ENCODE measurements at places on chromosomes 16 and 17. TPM values are rescaled to one million over a fixed set of nuclear protein-coding genes. Genes with fewer than 3 reads are reported as not detected.
A peak's percentile ranks its signal among the peaks of the same experiment; 100 is the strongest.

GRCh38 chr17:82804442-82805191 is 35.2 kb downstream of the ZNF750 start:
- peak; percentile 97 for DNase-seq
- no peak overlapping the region for H3K4me3 ChIP-seq
- H3K4me1 ChIP-seq: peaks cover 64% of the 10 kb centered on the region
- peaks cover 35% of the 10 kb centered on the region for H3K36me3 ChIP-seq
- peak overlapping the region; percentile 81 for H3K27ac ChIP-seq
- no peaks in the 10 kb centered on the region for H3K27me3 ChIP-seq

GRCh38 chr17:73710095-73710592 is 65.9 kb upstream of the SDK2 start:
- peak; percentile 73 for DNase-seq
- H3K36me3 ChIP-seq: no peaks in the 10 kb centered on the region
- H3K27me3 ChIP-seq: peaks cover 25% of the 10 kb centered on the region
- H3K4me1 ChIP-seq: peaks cover 4% of the 10 kb centered on the region
- H3K27ac ChIP-seq: no peak overlapping the region

- DNase-seq: peak; percentile 62
- no peaks in the 10 kb centered on the region for H3K27me3 ChIP-seq
- H3K4me3 ChIP-seq: no peak overlapping the region
- H3K4me1 ChIP-seq: no peaks in the 10 kb centered on the region
- no peaks in the 10 kb centered on the region for H3K36me3 ChIP-seq
Observed at GRCh38 chr16:83420206-83420760, 387.5 kb upstream of the HSBP1 start.

GRCh38 chr16:12208341-12209035 is 232.0 kb downstream of the SNX29 start:
- H3K27me3 ChIP-seq: no peaks in the 10 kb centered on the region
- H3K4me1 ChIP-seq: no peaks in the 10 kb centered on the region

FAM20A gene
- 8.5 TPM for polyA plus RNA-seq

DNA sequence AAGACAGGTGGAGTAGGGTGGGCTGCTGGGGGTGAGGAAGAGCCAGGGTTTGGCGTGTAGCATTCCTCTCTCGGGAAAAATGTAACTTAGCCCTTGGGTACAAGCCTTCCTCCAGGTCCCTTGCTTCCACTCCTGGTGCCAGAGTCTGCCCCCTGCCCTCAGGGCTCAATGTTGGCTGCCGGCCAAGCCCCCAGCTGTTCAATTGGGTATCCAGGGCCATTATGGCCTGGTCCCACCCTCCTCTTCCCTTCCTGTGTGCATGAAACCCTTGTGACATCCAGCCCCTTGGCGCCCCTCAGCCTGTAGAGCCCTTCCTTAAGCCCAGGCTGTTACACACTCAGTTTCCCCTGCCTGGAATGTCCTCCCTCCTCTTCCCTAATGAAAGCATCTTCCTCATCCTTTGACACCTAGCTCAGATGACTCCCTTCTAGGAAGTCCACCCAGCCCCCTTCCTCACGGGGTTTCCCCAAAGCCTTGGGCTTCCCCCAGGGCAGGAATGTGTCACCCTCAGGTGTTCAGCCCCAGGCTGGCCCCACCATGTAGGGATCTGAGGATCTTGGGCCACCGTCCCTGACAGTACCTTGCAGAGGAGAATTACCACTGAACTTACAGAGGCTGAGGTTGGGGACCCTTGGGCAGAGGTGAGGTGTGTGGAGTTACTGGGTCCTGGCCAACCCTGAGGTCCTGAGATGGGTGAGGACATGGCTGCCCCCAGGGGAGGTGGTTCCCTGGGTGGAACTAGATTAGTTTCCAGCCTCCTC is 30.0 kb downstream of the B9D1 start:
- no peaks in the 10 kb centered on the region for H3K27me3 ChIP-seq
- H3K4me1 ChIP-seq: peaks cover 18% of the 10 kb centered on the region
- no peak for DNase-seq
- peaks cover 60% of the 10 kb centered on the region for H3K36me3 ChIP-seq
- peak overlapping the region; percentile 47 for H3K27ac ChIP-seq

- peaks cover 5% of the 10 kb centered on the region for H3K4me1 ChIP-seq
- H3K36me3 ChIP-seq: no peaks in the 10 kb centered on the region
- peak; percentile 61 for DNase-seq
- H3K27me3 ChIP-seq: no peaks in the 10 kb centered on the region
- no peak overlapping the region for H3K4me3 ChIP-seq
- no peak overlapping the region for H3K27ac ChIP-seq
Observed at GRCh38 chr17:70776441-70776840, 607.1 kb downstream of the KCNJ2 start.

CLDN7 gene
- polyA plus RNA-seq: 1.1 TPM

- peaks cover 67% of the 10 kb centered on the region for H3K27me3 ChIP-seq
- H3K4me1 ChIP-seq: peaks cover 47% of the 10 kb centered on the region
- peaks cover 7% of the 10 kb centered on the region for H3K36me3 ChIP-seq
- peak; percentile 98 for DNase-seq
- peak within 1 kb of the TSS; percentile 77 for H3K4me3 ChIP-seq
- peak within 1 kb of the TSS; percentile 73 for H3K27ac ChIP-seq
Observed at GRCh38 chr17:72120642-72121163, at the start of gene SOX9. SOX9 (plus strand) TSS chr17:72121020; CDS start chr17:72121392, 372 bp downstream.

PYY gene
- not detected for polyA plus RNA-seq

GRCh38 chr16:74183601-74184360 is 112.8 kb upstream of the PSMD7 start:
- H3K4me3 ChIP-seq: no peak overlapping the region
- H3K36me3 ChIP-seq: no peaks in the 10 kb centered on the region
- no peaks in the 10 kb centered on the region for H3K27me3 ChIP-seq
- no peaks in the 10 kb centered on the region for H3K4me1 ChIP-seq

- H3K4me3 ChIP-seq: no peak overlapping the region
- no peaks in the 10 kb centered on the region for H3K36me3 ChIP-seq
- no peaks in the 10 kb centered on the region for H3K27me3 ChIP-seq
- H3K27ac ChIP-seq: no peak overlapping the region
- peaks cover 21% of the 10 kb centered on the region for H3K4me1 ChIP-seq
Observed at GRCh38 chr17:78622491-78623265, 45.5 kb upstream of the DNAH17 start.

DNA sequence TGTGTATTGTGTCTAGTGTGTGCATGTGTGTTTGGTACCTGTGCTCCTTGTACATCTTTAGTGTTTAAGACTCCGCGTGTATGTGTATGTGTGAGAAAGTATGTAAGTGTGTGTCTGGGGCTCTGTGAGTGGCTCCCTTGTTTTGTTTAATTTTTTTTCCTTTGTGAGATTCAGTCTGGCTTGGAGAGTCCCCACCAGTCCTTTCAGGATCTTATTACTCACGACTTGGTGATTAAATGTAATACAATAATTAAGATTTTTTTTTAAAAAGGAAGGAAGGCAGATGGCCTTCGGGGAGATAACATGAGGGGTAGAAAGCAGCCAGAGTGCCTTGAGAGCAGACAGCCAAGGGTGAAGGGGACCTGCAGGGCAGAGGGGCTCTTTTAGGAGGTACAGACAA is 33.9 kb downstream of the FZD2 start:
- peaks cover 6% of the 10 kb centered on the region for H3K27me3 ChIP-seq
- DNase-seq: no peak
- peaks cover 17% of the 10 kb centered on the region for H3K4me1 ChIP-seq
- no peak overlapping the region for H3K4me3 ChIP-seq
- no peaks in the 10 kb centered on the region for H3K36me3 ChIP-seq

- peaks cover 19% of the 10 kb centered on the region for H3K4me1 ChIP-seq
- no peak overlapping the region for H3K4me3 ChIP-seq
- no peak for DNase-seq
- H3K27ac ChIP-seq: no peak overlapping the region
Observed at GRCh38 chr17:73974536-73974935, 228.9 kb upstream of the RPL38 start.

- no peaks in the 10 kb centered on the region for H3K27me3 ChIP-seq
- peak overlapping the region; percentile 20 for H3K27ac ChIP-seq
- H3K36me3 ChIP-seq: peaks cover 41% of the 10 kb centered on the region
- H3K4me1 ChIP-seq: no peaks in the 10 kb centered on the region
Observed at GRCh38 chr16:13936596-13937081, 16.7 kb downstream of the ERCC4 start.

- no peak overlapping the region for H3K27ac ChIP-seq
- no peak overlapping the region for H3K4me3 ChIP-seq
- no peak for DNase-seq
- H3K4me1 ChIP-seq: no peaks in the 10 kb centered on the region
Observed at GRCh38 chr17:65064452-65065019, 8.0 kb upstream of the GNA13 start.

DNA sequence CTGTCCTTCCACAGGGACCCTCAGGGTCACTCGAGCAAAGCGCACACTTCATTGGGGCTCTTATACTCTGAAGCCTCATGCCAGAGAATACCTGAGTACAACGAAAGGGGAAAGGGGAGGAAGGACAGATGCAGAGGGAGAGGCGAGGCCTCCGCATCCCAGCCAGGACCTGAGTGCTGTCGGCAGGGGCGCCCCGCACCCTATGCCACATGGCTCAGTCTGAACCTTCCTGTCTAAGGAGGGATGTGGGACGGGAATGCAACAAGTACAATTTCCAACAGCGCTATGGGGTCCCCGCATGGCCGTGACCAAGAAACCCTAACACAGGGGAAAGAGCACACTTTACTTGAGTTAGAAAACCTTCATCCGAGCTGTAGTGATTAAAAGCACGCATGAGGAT is 39.8 kb upstream of the FAAP100 start:
- H3K4me3 ChIP-seq: no peak overlapping the region
- DNase-seq: no peak
- no peaks in the 10 kb centered on the region for H3K4me1 ChIP-seq

GRCh38 chr17:55436224-55437158 is 14.9 kb upstream of the MMD start:
- no peaks in the 10 kb centered on the region for H3K36me3 ChIP-seq
- H3K4me1 ChIP-seq: peaks cover 3% of the 10 kb centered on the region
- no peak overlapping the region for H3K27ac ChIP-seq
- no peak overlapping the region for H3K4me3 ChIP-seq
- no peaks in the 10 kb centered on the region for H3K27me3 ChIP-seq

CCT6B gene
- 2.5 TPM for polyA plus RNA-seq

GRCh38 chr16:85245307-85246172 is 133.3 kb upstream of the CIBAR2 start:
- no peaks in the 10 kb centered on the region for H3K27me3 ChIP-seq
- DNase-seq: peak; percentile 88
- H3K4me3 ChIP-seq: no peak overlapping the region
- H3K4me1 ChIP-seq: peaks cover 47% of the 10 kb centered on the region
- H3K36me3 ChIP-seq: no peaks in the 10 kb centered on the region
- H3K27ac ChIP-seq: no peak overlapping the region

IRX5 gene
- polyA plus RNA-seq: 0.15 TPM

DNA sequence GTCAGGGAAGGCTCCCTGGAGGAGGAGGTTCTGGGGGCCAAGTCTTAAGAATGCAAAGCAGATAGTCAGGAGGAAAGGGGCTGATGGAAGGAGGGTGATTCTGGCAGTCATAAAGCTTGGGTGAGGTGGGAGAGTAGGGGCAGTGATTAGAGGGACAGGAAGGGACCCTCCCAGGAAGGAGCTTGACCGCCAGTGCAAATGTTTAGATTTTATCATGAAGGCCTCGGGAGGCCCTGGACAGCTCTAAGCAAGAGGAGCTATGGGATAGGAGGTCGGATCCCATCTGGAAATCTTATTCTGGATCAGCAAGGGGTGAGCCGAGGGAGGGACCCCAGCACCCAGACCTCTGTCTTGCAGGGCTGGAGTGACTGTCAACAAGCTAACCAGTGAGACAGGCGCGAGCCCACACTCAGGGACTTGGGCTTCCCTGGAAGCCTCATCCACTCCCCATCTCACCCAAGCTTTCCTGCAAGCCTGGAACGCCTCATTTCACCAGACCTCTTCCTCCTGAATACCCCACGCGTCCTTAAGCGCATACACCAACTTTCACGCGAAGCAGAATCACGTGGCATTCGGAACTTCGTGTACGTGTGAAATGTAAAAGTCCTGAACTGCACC is 52.0 kb upstream of the CBX4 start:
- DNase-seq: no peak
- H3K4me3 ChIP-seq: no peak overlapping the region
- peaks cover 17% of the 10 kb centered on the region for H3K4me1 ChIP-seq

DNA sequence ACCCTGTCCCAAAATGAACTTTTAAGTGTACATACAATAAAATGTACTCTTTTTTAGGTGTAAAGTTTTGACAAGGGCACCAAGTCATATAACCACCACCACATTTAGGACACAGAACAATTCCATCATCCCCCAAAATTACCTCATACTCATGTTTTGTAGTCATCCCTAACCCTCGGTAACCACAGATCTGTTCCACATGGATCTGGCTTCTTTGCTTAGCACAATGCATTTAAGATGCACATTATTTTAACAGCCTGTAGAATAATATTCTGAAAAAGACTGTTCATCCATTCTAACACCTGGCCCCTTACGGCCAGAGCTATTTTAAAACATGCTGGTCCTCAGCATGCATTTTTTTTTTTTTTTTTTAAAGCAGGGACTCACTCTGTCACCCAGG is 25.2 kb upstream of the CFAP20 start:
- no peak for DNase-seq
- H3K27ac ChIP-seq: no peak overlapping the region
- no peaks in the 10 kb centered on the region for H3K27me3 ChIP-seq
- H3K4me3 ChIP-seq: no peak overlapping the region

- H3K4me1 ChIP-seq: peaks cover 13% of the 10 kb centered on the region
- no peak overlapping the region for H3K27ac ChIP-seq
- H3K4me3 ChIP-seq: no peak overlapping the region
- DNase-seq: no peak
- H3K27me3 ChIP-seq: peaks cover 49% of the 10 kb centered on the region
Observed at GRCh38 chr16:1145383-1146100, 7.4 kb upstream of the CACNA1H start.

DNA sequence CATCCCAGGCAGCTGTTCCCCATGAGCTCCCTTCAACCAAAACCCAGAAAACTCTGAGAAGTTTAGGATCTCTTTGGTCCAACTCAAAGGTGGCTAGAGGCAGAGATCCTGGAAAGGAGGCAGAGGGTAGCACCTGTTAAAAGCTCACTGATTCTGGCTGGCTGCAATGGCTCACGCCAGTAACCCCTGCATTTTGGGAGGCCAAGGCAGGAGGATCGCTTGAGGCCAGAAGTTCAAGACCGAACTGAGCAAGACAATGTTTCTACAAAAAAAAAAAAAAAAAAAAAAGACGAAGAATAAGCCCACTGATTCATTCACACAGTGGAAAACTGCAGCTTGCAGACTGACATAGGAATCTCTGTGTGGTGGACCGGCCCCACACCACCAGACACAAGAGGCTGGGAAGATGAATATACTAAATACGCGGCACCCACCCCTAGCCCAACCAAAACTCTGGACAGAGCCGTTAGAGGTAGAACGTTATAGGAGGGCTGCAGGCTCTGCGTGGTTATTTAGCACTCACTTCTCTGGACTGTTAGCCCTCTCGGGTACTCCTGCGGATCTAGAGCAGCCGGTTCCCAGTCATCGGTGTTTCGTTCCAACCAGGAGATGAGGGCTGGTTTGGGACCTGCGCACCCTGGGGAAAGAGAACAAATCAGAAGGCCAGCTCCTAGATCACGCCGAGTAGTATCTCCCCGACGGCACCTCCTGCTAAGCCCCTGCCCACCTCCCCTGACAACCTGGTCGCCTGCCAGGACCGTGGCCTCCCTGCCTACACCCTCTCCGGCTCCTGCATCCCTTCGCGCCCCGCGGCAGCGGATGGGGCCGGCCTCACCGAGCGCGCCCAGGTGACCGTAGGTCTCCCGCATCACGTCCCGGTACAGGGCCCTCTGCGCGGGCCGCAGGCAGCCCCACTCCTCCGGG is 925 bp downstream of the ZNF689 start:
- H3K27me3 ChIP-seq: no peaks in the 10 kb centered on the region
- peaks cover 42% of the 10 kb centered on the region for H3K36me3 ChIP-seq
- H3K4me3 ChIP-seq: peak overlapping the region; percentile 83
- H3K4me1 ChIP-seq: peaks cover 10% of the 10 kb centered on the region
- peak overlapping the region; percentile 92 for H3K27ac ChIP-seq
- peak; percentile 47 for DNase-seq

CBFA2T3 gene
- 15.5 TPM for polyA plus RNA-seq
